GM18507 (cell line): ENCODE measurements at places on chromosomes 4 and X.

- DNase-seq, result no peak
Measured at GRCh38 chrX:70089604-70090297, 27.5 kb downstream of the OTUD6A start.

DNA sequence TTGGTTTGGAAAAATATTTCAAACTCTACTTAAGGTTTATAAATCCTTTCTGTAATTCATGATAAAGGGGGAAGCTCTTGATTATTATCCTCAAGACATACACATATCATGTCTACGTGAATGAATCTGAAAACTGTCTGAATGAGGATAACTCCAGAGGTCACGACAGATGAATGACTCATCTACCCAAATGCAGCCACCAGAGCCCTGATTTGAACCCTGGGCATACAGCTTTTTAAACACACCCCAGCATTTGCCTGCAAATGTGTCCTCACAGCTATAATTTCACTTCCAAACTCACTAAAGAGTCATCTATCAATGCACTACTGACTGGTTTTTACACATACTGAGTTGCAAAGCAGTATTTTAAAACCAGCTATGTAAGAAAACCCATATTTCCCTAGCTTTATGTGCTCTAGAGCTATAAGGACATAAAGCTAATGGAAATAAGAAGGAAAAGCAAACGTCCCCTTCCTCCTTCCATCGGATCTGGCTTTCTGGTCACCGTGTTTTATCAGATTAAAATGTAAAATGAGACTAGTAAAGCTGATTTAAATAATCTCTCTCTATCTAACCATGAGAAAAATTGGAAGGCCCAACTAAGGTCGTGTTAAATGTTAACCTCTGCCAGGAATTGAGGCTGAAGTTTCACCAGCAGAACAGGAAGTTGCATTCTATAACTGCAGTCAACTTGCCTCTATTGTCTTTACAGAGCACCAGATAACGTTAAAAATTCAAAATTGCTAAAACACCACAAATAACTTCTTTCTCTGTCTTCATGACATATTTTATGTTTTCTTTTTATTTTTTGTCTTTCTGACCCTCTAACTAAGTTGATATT lies 63.1 kb upstream of the SPP1 start:
- DNase-seq, result no peak

- DNase-seq, result no peak
Measured at GRCh38 chrX:110108381-110108821, 105.5 kb downstream of the TMEM164 start.

DNA sequence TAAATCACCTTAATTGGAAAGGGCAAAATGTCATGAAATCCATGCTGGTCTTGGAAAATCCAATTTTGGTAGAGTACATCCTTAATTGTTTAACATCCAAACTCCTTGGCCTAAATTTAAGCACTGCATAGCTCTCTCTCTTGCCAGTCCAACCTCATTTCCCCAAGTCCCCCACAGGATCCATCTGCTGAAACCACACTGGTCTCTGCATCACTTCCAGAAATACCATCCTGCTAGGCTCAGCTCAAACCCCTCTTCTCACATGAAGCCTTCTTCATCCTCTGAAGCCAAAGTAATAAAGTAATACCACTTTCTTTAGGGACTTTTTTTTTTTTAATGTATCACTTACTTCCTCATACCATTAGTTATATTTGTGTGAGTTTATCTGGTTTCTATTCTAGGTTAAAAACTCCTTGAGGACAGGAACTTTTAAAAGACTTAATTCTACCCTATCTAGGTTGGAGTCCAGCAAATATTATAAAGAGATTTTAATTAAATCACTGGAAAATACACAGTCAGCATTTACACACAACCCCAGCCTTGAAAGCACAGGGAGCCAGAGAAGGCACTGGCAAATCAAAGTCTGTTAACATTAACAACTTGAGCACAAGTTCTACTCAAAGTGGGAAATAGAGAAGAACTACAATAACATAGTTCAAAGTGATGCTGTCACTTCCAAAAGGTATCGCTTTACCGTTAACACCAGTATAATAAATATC lies 16.7 kb upstream of the KLF3 start:
- DNase-seq, result no peak

DNA sequence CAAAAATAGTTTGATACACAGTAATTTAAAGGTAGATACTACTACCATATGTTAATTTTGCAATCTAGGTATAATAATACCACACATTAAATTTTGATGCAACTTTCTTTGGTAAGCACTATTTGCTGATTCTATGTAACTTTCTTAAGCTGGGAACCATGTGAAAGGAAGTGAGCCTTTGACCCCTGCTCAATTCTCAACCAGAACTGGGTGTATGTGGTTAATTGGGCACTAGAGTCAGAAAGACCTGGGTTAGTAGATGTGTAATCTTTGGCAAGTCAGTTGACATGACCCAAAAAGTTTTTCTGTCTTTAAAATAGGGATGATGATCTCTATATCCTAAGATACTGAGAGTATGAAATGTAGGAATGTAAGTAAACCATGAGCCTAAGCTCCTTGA lies 22.4 kb downstream of the TLR2 start:
- no peak for DNase-seq

DNA sequence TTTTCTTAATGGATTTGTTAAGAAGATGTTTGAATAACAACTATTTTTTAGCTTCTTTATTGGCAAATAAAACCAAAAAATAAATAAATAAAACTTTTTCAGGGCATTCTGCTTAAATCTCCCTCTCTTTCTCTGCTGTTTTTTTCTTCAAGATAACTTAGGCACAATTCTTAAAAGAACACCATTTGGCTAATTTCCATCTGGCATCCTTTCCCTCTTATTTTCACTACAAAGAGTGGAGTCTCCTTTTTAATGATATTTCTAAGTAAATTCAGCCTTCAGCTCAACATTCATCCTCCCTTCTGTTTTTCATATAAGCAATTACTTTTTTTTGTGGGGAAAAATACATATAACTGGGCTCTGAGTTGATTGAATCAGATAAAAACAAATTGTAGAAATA lies 88.1 kb downstream of the PCDH7 start:
- no peak for DNase-seq

DNA sequence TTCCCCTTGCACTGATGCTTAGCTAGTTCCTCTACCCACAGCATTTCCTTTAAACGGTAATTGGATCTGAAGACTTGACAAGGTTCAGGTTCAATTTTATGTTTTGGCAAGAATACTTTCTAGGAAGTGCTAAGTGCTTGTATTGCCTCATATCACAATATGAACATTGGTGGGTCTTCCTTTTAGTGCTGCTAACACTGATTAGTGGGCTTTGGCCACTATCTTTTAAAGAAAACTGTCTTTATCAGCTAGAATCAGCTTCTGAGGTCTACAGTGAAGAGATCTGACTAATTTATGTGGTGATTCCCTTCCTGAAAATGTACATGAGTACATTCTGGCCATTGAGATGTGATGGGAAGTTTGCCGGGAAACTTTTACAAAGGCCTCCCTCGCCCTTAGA lies 316.7 kb upstream of the KLF3 start:
- DNase-seq, result no peak

- no peak for DNase-seq
Measured at GRCh38 chr4:75878246-75878756, 24.0 kb downstream of the PPEF2 start.
